Activated T-helper 2 cell treated with anti-CD3 and anti-CD28 coated beads, Interferon-gamma antibody, Interleukin-2, Interleukin-4, amounts not matched to agents 10 μg/mL and 5 μg/mL and 100 μg/mL, durations not matched to agents 14 hours and 24 hours and 36 hours (primary cell): ENCODE measurements at places on chromosomes 16 and 17. TPM values are rescaled to one million over a fixed set of nuclear protein-coding genes. Genes with fewer than 3 reads are reported as not detected.

The KRTAP4-9 gene
- total RNA-seq: not detected in 2 replicates

The TTLL6 gene
- 0.07 TPM in 1 of 2 replicates, not detected in the other for total RNA-seq

The OTOP2 gene
- total RNA-seq: not detected in 2 replicates

The HS3ST3A1 gene
- 1.2 and 2.2 TPM in 2 replicates for total RNA-seq

The FOXF1 gene
- not detected in 2 replicates for total RNA-seq
